ENCODE measurements at places on chromosomes 12 and 14.

DNA sequence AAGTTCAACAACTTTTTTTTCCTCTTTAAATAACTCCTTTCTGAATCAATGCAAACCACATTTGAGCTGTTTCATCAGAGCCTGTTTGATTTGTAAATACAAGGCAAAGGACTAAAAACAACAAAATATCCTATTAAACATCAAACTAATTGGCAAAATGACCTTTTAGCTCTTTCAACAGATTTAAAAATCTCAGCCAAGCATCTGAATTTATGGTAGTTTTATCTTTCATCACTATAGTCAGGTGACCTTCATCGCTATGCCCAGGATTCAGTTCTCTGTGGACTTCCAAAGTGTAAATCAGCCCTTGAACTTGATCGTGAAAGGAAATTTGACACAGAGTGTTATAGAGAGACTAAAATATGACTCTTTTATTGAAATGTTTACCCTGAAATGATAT is 1554.5 kb upstream of the FLRT2 start:
- DNase-seq = no peak

DNA sequence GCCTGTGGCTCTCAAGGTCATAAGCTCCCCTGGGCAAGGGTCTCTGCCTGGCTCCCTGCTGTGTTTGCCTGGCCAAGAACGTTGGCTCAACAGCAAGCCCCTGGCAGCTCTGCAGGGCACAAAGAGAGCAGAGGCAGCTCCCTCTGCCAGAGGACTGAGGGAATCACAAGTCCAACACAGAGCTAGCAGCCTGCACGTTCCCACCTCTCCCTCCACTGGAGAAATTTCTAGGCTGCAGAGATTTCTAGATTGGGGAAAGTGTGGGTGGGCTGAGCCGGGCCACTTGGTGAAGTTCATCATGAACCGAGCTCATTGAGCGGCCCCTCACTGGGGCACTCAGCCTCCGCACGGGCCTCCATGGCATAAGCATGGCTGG is 19.8 kb downstream of the ZFYVE21 start:
- DNase-seq = no peak

GRCh38 chr14:48973151-48973550 is 613.0 kb downstream of the RPS29 start:
- DNase-seq = no peak

DNA sequence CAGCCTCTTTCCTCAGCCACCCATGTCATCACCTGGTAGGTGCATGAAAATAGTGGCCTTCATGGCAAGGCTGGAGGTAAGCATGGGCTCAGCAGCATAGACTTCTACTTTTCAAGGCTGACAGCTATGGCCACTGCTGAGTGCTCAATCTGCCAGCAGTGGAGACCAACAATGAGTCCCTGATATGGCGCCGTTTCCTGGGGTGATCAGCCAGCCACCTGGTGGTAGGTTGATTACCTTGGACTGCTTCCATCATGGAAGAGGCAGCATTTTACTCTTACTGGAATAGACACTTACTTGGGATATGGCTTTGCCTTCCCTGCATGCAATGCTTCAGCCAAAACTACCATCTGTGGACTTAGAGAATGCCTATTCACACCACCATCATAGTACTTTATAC is 39.5 kb upstream of the USP44 start:
- no peak for DNase-seq

DNA sequence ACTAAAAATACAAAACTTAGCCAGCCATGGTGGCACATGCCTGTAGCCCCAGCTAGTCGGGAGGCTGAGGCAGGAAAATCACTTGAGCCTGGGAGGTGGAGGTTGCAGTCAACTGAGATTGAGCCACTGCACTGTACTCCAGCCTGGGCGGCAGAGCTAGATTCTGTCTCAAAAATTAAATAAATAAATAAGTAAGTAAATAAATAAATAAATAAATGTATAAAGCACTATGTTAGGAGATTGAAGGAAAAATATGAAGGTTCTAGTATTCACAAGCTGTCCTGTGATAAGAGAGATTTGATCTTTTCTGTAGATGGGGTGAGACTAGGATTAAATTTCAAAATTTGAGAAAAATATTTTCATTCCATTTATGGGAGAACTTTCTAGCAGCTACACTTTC is 5.7 kb downstream of the DNAJC22 start:
- DNase-seq = no peak

- no peak for DNase-seq
Observed at GRCh38 chr12:9033265-9033887, 44.0 kb downstream of the KLRG1 start.

DNA sequence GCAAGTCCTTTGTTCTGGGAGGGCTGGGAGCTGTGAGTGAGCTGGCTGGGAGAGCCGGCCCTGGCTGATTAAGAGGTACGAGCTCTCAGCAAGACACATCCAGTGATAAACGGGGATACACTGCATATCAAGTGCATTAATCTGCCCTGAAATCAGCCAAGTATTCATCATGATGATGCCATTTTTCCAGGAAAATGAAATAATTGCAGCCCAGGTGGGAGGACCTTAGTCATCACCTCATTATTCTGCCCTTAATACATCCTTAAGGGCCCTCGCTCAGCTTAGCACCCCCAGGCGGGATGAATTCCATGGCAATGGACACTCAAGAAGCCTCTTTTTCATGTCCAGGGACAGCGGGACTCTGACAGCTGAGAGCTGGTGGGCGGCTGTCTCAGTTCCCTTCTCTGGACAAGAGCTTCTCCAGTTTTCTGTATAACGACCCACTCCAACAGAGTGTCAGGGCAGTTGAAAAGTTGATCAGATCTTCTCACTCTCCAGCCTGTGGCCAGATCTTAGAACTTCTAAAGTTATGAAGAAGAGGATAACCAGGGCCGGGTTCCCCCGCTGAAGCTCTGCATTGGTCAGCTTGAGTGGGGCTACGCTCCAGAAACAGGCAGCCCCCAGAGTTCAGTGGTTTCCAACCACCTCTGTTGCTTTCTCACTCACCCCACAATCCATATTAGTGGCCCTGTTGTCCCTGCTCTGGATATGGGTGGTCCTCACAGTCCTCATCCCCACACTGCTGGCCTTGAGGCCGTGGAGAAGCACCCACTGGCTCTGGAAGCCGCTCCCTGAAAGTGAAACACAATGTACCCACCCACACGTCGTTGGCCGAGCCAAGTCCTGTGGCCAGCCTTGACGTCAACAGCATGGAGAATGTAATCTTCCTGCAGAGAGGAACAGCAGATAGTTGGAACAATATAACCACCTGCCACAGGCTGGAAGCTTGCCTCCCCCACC is 306.2 kb upstream of the DIO3 start:
- no peak for DNase-seq

DNA sequence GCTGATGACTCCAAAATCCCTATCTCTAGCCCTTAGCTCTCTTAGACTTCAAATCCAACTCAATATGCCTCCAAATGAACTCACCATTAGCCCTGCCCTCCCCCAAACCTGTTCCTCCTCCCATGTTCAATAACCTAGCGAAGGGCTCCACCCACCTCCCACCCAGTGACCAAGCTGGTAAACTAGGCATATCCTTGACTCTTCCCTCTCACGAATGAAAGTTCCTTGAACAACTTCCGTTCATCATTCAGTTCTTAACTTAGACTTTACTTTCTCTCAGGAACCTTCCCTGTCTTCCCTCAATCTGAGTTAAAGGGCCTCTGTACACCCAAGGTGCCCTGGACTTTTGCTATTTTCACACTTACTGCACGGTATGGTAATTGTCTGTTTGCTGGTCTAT is 1.9 kb upstream of the KLHDC1 start:
- no peak for DNase-seq

GRCh38 chr12:53056296-53056695 is 6.4 kb downstream of the TNS2 start:
- no peak for DNase-seq

GRCh38 chr12:30201301-30202160 is 417.8 kb upstream of the TMTC1 start:
- no peak for DNase-seq

DNA sequence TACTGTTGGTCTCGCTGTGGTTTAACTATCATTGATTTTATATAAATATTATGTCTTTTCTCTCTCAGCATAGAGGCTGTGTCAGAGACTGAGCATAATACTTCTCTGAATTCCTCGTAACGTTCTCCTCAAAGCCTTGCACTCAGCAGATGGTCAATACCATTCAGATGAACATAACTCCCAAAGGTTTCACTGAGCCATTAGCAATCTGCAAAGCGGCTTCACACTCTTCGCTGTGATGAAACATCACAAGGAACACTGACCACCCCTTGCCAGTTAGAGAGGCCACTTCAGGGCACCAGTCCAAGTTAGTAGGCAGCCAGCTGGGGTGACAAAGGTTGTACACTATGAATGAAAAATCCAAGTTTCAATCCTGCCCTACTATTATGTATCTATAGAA is 30.1 kb upstream of the STON2 start:
- DNase-seq = no peak

DNA sequence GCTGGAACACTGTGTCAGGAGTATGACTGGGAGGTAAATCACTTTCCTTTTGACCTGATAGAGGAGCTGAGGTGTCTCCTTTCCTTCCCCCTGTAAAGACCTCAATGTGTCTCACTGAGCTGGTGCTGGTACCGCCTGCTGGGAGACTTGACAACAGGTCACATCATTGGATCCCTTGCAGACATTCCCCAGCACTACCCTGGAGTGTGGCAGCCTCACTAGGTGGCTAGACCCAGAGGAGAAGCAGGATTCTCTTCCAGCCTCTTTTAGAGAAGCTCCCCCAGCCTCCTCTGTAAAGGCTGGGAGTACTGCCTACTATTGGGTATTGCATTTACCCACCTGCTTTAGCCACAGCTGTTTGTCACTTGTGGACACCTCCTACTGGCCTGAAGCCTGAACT is 223.9 kb downstream of the ADGRD1 start:
- no peak for DNase-seq

- DNase-seq = no peak
Observed at GRCh38 chr12:24975425-24975824, 26.5 kb upstream of the BCAT1 start.

GRCh38 chr14:36773136-36773540 is 111.5 kb downstream of the PAX9 start:
- peak; percentile 42 for DNase-seq

GRCh38 chr12:42933461-42934081 is 344.0 kb upstream of the PRICKLE1 start:
- no peak for DNase-seq

GRCh38 chr12:31588976-31589375 is 2.0 kb downstream of the DENND5B start:
- peak; percentile 7 for DNase-seq

DNA sequence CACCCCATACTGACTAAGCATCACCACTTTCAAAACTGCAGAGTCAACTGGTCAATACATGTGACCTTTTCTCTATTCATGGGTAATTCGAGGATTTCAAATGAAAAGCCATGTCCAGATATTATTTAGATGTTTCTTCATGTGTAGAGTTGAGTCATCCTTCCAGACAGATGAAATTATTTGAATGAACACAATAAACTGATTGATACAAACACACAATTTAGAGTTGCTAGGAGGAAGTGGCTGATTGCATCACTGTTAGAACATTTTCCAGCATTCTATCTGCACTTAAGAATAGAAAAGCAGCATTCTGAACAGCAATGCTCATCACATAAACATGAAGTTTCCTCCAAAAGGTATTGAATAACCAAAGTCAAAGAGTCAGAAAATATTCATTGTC is 273.5 kb upstream of the SOX5 start:
- DNase-seq = no peak

GRCh38 chr12:46386877-46387629 is 14.5 kb upstream of the SLC38A2 start:
- no peak for DNase-seq

DNA sequence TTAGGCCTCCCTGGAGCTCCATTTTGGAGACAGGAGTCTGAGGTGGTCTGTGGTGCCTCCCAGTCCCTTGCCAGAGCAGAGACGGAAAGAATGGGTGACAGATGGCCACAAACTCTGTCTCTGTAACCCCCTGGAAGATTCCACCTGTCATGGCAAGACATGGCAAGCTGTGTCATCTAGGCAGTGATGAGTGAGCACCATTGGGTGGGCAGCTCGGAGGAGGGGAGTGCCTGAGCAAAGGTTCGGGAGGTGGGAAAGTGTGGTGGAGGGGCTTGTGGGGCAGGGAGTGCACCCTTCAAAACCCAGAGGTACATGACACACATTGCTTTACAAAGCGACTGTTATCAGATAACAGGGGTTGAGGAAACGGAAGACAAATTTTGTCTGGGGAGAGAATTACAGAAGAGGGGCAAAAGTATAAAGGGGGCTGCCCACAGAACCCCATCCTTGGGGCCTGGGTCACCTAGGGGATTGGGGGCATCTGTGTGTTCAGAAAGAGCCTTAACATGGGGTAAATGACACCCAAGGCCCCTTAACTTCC is 3.5 kb downstream of the RIN3 start:
- DNase-seq = no peak

GRCh38 chr12:92543359-92543758 is 159.4 kb upstream of the PLEKHG7 start:
- peak; percentile 24 for DNase-seq

- DNase-seq = no peak
Observed at GRCh38 chr14:79551523-79551922, 659.8 kb downstream of the DIO2 start.

- no peak for DNase-seq
Observed at GRCh38 chr14:64544607-64545312, 4.2 kb downstream of the HSPA2 start.

DNA sequence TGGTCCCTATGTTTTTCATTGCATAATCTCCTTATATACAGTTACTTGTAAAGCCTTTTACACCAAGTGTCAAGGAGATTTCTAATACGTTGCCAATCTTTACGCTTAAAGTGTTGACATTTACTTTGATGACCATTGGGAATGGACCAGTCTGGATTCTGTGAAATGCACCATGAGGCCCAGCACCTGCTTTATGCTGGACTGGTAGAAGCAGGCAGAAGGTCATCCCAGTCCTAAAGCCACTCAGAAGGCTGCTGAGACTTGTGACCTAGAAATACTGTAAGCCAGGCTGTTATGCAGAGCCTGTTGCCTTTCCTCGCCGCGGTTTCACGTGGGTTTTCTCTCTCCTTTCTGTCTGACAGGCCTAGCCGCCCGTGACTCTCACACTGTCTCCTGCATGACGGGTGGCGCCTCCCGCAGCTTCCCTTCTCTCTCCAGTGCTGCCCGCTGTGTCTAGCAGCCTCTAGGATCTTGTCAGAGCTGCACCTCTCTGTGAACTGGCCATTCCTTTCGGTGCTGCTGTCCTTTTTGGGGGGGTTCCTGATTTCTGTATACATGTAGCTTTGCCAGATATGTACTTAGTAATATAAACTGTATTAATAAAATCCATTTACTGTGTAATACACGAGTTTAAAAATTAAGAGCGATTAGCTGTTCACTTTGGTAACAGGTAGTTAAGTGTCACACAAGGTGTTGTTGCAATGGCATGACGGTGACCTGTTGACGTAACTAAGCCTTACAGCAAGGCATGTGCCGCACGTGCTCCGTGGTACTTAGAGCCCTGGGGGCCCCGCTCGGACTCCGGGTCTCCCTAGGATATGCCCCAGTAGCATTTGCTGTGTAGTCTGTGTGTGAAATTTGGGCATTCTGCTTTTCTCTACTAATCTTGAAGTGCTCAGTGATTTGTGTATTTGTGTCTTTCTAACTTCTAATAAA is 29.7 kb downstream of the XRCC3 start:
- no peak for DNase-seq
